Activated T-cell treated with anti-CD3 and anti-CD28 coated beads for 4 hours (primary cell): ENCODE measurements at places on chromosomes 16 and 17.

DNA sequence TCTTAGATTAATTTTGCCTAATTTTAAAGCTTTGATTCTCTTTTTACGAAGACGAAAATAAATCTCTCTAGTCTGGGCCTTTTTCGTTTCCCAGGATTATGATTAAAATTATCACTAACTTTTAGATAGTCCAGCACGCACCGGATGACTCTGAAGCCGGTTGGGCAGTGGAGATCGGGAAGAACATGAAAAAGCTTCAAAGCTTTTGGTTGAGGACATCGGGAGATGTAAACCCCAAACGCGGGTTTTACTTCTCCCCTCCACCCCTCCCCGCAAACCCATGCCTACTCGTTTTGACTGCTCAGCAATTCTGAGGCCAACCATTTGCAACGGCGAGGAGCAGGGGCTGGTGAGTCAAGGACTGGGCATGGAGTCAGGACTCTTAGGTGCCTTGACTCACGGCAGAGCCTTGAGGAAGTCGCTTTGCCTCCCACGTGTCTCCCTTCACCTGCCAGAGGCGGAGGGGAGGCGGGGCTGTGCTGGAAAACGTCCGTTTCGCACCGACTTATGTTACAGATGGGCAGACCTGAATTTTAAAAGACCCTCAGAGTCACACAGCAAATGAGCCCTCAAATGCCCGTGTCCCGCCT is 989 bp upstream of the DUSP14 start:
- peak; percentile 61 for DNase-seq

DNA sequence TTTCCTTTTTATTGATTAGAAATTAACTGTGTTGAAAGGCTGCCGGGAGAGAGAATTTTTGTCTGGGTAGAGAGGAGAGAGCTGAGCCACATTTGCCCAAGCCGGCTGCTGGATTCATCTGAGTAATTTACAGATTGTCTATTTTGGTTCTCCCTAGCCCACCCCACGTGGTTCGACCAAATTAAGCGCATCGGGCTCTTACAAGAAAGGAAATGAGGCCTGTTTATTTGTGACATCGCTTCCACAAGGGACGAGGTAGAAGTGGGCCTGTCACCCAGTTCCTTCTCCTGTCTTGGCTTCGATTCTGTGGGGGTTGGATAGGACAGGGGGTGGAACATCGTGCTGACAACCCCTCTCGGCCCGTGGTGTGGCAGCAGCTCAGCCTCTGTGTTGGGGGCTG is 42.9 kb downstream of the SYT17 start:
- no peak for DNase-seq

GRCh38 chr16:86700046-86700945 is 121.9 kb downstream of the FOXL1 start:
- DNase-seq, result no peak

- no peak for DNase-seq
These were observed 174.8 kb downstream of the NTN1 start for GRCh38 chr17:9195961-9196670.

GRCh38 chr17:78915872-78916632 is 9.1 kb downstream of the TIMP2 start:
- no peak for DNase-seq

GRCh38 chr16:24052329-24053098 is 203.6 kb upstream of the CACNG3 start:
- DNase-seq, result no peak

DNA sequence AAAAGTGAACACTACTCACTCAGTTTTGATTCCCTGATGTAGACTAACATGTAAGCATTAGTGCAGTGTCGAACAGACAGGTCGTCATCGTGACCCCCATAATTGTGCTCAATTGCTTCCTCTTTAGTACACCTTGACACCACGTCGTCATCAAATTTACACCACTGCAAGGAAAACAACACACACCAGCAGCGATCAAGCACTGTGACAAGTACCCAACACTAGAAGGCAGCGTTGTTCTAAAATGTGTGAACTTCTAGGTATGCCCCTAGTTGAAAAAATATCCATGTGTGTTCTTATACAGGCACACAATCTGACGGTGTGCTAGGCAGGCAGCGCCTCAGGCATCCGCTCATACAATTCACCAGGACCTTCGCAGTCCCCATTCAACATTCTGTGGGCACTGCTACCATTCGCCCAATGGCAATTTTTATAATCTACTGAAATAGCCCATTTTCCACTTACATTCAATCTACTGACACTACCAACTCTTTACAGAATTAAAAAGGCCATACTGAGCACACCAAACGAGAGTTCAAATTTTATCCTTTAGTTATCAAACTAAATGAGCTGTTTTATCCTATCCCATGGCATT is 23.1 kb downstream of the LITAFD start:
- no peak for DNase-seq

DNA sequence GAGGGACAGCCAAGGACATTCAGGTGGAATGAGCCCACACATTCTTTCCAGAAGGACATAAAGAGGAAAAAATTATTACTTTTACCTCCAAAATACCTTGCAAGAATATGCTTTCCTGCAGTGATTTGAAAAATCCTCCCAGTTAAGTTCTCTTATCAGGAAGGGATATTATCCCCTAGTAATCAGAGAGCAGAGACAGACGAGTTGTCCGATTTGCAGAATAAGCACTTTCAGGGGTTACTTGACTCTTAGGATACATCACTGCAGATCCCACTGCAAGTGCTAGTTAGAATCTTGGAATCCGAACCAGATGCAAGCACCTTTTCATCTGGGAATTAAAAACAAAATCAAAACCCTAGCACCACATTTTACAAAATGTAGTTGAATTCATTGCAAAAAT is 33.6 kb downstream of the FOXL1 start:
- no peak for DNase-seq

DNA sequence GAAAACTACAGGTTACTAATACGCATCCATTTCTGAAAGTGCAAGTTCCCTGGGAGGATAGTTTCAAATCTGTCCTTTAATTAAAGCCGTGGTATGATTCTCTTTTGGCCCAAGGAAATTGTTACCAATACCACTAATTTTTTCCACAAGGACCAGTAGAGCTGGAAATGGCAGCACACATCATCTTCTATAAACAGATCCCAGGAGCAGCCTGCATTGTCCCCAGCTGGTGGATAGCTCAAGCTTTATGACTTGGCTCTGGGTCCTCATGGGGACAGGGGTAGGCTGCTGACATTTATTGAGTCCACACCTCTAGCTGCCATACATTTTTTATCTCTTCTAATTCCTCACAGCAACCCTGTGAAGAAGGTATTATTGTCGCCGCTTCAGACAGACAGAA is 35.8 kb upstream of the BHLHA9 start:
- DNase-seq, result no peak

DNA sequence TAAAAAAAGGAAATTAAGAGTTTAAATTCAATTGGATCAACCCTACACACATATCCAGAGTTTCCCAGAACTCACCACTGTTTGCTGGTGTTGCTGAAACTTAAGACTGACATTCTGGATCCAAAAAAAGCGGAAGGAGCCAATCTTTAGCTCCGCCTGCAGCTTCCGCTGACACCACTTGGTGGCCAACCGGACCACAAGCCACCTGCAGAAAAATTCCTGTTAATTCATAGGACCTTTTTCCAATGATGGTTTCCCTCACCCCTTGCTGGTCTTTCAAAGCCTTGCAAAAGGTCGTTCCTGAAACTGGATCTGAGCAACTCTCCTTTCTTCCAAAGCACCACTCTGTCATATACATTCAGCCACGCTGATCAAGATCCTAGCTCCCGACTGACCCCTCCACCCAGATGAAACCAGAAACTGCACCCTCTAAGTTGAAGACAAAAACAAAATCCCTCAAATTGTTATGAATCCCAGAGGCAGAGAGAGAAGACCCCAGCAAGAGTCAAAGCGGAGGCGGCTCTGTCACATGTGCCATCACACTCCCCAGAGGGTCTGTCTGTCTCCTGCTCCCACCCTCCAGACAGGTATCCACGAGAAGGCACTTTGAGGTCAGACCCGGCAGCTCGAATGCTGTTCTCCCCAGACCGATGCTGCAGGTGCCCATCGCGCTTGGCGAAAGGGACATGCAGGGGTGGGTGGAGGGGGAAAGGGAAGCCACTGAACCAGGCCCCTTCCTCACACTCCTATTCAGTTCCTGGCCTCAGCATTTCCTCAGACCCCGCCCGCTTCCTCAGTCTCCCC is 773 bp downstream of the BLTP2 start:
- DNase-seq, result no peak

DNA sequence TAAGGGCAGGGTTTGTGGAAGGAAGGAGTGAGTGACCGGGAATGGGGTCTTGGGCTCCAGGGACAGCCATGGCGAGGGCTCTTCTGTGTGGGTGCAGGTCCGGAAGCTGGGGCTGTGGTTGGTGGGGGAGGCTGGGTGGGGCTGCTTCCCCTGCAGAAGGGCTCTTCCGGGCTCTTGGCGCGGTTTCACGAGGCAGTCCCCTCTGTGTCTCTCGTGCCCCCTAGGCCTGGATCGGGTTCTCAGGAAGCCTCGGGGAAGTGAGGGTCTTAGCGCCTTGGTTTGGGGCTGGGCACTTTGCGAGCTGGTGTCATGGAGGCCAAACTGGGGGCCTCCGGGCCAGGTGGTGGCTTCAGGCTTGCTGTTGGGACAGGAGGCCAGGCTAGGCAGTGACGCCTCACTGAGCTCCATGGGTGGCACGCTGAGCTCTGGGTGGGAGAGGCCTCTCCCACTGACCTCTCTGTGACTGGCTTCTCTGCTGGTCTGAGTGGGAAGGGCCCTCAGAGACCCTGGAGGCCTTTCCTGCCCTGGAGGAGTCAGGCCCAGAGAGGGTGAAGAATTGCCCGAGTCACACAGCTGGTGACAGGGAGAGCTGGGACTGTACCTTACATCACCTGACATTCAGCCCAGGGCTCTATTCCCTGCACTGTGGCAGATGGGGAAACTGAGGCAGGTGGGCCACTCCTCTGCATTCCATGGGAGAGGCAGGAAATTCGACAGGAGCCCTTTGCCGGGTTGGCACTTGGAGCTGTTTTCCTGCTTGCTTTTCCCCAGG is 8.2 kb downstream of the ADCY7 start:
- DNase-seq, result no peak

DNA sequence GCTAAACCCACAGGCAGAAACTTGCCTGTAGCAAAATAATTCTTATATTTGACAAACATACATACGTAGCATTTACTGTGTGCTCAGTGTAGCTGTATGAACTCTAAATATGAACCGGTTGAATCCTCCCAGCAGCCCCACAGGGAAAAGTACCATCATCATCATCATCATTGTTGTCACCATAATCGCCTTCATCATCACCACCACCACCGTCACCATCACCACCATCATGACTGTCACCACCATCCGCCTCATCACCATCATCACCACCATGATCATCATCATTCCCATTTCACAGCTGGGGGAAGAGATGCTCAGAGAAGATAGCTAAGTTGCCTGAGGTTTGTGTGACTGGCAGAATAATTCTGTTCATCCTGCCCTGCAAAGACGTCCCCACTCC is 81.7 kb downstream of the IRF8 start:
- no peak for DNase-seq

- no peak for DNase-seq
These were observed 2.2 kb downstream of the LDHD start for GRCh38 chr16:75114179-75114945.

DNA sequence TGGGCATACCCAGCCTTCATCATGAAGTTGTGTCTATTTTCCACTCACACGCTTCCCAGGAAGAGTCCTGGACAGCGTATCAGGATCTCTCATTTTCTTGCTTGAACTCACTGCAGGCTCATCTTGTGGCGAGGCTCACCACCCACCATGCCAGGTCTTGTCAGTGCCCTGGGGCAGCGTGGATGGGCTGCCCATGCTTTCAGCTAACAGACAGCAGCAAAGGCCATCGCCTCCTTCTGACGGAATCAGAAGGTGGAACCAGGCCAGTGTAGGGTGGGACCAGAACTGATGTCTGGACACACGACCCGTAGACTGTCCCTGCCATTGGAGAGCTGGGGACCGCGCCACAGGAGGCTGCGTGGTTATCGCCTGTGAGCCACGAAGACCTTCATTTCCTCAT is 169.4 kb downstream of the FOXL1 start:
- DNase-seq, result no peak

DNA sequence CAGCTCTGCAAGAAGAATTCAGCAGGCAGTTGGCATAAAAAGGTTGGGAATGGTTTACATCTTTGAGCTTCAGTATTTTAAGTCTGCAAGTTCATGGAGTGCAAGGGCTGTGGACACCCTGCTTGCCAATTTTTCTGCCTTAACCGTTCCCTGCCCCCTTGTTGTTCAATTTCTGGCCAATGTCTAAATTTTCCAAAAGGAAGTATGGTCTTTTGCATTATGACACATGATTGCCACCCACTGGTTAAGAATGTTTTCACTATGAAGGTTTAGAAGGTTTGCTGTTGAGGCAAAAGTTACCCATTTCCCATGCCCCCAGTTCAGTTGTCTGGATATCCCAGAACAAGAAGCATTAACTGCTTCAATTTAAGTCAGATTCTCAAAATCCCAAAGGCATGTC is 441.9 kb downstream of the CDH13 start:
- no peak for DNase-seq

- no peak for DNase-seq
These were observed 20.2 kb downstream of the TBCD start for GRCh38 chr17:82772026-82772425.

GRCh38 chr17:15452746-15453145 is 14.7 kb downstream of the CDRT4 start:
- no peak for DNase-seq

DNA sequence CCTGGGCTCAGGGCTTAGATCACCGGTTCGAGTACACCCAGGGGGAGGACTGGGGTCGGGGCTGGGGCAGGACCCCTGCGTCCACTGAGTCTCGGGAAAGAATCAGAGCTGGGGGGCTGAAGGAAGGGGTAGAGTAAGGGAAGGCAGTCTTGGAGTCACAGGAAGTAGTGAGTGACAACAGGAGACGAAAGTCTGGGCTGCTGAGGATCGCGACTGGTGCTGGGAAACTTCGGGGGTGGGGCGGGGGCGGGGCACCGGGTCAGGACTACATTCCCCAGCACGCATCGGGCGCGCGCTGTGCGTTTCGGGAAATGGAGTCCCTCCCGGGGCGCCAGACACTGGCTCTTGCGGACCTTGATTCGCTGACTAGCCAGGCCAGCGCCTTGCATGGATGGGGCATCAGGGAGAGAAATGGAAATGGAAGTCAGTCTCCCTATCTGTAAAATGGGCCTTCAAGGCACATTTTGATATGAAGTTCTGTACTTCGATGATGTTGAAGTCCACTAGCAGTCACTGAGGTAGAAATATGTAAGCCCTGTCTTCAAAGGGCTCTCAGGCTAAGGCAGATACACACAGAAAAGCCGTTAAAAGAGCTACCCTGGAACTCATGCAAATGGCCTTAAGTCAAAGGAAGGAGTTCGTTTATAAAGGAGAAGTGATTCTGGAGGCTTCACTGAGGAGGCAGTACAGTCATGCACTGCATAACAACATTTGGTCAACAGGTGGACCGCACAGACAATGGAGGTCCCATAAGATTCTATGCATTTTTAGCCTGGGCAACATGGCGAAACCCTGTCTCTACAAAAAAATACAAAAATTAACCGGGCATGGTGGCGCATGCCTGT is 697 bp downstream of the CTF1 start:
- peak; percentile 65 for DNase-seq

DNA sequence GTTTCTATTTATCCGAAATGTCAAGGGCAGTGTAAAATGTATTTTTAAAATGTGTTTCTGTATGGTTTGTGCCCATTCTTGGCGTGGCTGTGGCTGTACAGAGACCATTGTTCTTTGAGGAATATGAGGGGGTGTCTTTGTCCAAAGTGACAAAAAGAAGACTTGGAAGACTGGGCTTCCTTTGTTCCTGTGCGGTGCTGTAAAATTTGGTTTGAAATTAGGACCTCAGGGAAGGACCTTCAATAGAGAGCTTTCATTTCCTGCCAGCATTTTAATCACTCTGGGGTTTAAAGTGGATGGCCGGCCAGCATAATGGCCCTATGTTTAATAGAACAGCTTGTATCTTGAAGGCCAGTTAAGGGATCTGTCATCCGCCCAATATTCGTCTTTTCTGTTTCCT is 190.1 kb upstream of the TBX2 start:
- DNase-seq, result no peak
